Left lung (tissue), 14 donors: ENCODE measurements at places on chromosomes 1 and 21. TPM values are rescaled to one million over a fixed set of nuclear protein-coding genes. Genes with fewer than 3 reads are reported as not detected.

Gene A3GALT2
- not detected for total RNA-seq

DNA sequence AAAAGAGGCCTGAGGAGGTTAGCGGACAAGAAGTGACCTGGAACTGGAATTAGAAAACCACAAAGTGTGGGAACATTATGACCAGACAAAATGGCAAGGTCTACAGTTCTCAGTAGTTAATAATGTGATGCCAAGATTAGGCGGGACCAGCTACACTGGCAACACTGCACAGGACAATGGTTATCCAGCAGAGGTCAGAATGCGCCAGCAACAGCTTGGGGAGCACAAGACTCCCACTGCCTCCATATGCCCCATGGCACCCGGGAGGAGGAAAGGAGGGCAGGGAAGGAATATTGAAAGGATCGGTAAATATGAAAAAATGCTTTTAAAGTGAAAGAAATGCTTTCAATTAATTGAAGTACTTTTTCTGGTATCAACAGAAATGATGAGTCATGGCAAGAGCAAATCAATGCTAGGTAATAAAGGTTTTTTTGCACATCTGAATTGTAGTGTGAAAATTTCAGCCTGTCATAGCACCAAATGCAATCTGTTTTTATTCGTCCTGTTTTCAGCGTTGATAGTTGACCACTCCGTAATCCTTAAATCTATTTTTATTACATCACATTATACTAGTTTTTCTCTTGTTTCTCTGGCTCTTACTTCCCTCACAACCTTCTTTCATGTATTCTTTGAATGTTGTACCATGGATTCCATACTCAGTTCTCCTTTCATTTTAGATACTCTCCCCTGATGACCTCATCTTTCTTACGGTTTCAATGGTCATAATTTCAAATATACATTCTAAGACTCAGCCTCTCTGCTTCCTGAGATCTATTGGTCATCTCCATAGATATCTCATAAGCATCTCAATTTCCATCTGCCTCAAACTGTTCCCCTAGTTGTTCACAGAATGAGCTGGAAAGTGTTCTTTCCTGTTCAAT, 30.7 kb downstream of the VCAM1 start:
- no peak for DNase-seq

Gene CCDC24
- total RNA-seq: 9.9 TPM

Gene GSTM5
- total RNA-seq: 11.6 TPM
